ENCODE measurements at places on chromosomes 4 and X.

GRCh38 chr4:169089004-169089403 is 78.9 kb upstream of the CBR4 start:
- DNase-seq: no peak

DNA sequence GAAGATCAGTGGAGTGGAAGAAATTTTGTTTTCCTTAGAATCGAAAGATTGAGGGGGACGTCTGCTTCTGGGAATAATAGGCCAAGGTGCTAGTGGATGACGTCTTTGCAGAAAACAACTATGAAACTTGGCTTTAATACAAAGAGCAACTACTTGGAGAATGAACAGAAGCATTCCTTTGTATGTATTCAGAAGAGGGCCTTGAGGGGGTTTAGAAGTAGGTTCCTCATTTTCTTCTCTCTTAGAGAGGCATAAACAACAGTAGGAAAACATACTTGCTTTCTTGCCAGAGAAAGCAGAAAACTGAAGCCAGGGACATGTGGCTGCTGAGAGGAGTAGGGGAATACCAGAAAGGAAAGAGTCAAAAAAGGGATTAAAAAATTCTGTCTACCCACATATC is 167.8 kb downstream of the ZNF330 start:
- no peak for DNase-seq

GRCh38 chr4:130689181-130689580 is 1593.2 kb downstream of the C4orf33 start:
- no peak for DNase-seq

GRCh38 chrX:40152741-40153344 is 55.1 kb upstream of the BCOR start:
- peak; percentile 76 for DNase-seq

- DNase-seq: no peak
Observed at GRCh38 chrX:48497871-48498270, 10.9 kb upstream of the PORCN start.

DNA sequence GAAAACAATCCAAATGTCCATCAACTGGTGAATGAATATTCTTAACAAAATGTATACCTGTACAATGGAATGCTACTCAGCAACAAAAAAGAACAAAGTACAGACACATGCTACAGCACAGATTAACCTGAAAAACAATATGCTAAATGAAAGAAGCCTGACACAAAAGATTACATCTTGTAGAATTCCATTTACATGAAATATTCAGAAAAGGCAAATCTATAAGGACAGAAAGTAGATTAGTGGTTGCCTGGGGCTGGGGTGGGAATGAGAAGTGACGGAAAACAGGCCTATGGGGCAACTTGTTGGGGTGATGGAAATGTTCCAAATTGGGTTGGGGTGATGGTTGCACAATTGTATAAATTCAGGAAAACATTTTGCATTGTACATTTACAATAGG is 219.1 kb upstream of the GPC4 start:
- DNase-seq: no peak

- DNase-seq: no peak
Observed at GRCh38 chr4:174490451-174490961, 31.8 kb downstream of the HPGD start.

- no peak for DNase-seq
Observed at GRCh38 chr4:99816545-99817308, at the start of gene DAPP1. Gene DAPP1 (plus strand): TSS chr4:99816827. CDS start chr4:99816914, 87 bp downstream.

- DNase-seq: no peak
Observed at GRCh38 chr4:161132715-161133425, 1030.9 kb downstream of the FSTL5 start.

GRCh38 chrX:45824471-45824870 is 623.8 kb upstream of the DIPK2B start:
- DNase-seq: peak; percentile 21

DNA sequence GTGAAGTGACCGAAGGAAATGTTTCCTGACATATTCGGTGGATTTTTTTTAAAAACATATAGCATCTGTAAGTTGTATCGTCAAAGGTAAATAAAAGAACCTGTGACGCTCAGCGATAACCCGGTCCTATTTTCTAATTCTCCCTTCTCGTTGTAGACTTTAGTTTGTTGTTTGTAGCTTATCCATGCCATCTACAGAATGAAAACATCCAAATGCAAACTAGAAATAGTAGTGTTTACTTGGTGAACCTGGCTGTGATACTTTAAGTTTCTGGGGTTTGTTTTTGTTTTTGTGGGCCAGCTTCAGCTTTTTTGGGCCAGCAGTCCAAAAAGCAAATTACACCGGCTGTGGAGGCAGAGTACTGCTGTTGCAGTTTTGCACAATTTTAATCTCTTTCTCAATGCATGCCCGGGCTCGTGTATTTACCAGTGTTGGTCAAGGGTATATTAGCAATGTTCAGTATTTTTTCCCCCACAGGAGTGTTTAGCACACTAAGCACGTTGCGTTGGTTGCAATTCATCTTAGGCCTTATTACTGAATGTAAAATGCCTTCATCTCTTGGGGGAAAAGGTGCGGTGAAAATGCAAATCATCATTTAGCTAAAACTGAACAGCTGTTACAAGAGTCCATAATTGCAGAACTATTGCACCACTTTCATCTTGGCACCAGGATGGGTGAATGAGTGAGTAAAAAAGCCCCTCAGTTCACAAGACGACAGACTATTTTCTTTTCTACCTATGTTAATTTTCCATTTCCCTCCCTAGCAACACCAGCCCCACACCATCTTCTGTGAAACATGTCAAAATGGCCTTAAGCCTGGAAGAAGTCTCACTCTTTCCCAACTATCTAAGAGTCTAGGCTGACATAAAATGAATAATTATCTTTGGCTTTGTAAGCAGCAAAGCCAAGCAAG is 1.7 kb upstream of the CNOT6L start:
- peak; percentile 15 for DNase-seq

DNA sequence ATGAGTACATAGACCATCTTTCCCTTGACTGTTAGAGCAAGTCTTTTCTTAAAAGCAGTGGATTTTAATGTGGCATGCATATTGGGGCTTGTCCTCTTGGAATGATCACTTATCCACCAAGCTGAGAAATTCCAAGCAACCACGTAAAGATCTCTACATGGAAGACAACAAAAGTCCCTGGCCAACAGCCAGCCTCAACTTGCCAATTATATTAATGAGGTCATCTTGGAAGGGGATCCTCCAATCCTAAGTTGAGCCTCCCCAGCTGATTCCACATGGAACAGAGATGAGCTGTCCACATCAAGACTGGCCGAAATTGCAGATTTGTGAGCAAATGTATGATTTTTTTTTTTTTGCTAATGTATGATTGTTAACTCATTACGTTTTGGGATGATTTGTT is 20.6 kb upstream of the FTHL17 start:
- no peak for DNase-seq

DNA sequence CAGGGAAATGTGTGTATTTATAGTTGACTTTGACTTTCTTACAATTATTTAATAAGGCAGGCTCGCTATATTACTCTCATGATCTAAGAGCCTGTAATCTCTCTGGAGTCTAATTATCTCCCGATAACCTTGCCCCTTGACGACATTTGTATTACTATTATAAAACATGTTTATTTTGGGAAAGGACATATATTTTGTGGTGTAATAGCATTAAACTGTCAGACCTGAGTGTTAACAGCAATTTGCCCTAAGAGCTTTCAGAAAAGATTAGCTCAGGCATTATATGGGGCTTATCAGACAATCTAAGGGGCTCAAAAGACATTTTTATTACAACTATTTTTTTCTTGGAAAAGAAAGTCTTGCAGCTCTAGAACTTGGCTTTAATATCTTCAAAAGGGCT is 427.9 kb upstream of the SLIT2 start:
- no peak for DNase-seq

DNA sequence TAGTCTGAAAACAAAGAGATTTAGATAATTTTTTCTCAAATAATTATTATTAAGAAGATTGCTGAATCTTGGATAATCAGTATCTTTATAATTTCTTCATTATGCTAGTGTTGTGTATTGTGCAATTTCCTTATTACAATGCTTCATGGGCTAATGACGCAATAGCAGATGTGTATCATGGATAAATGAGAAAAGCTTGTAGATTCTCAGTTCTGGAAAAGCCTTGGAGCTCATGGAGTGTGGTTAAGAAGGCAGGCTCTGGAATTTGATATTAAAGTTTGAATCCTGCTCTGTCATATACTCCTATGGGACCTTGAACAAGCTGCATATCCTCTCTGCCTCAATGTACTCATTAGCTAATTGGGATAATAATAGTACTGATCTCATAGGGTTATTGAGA is 18.9 kb upstream of the CXCL8 start:
- DNase-seq: no peak

GRCh38 chr4:174214101-174214878 is 69.2 kb downstream of the FBXO8 start:
- DNase-seq: no peak

GRCh38 chrX:23864742-23865326 is 42.9 kb downstream of the APOO start:
- no peak for DNase-seq

GRCh38 chr4:1243451-1244080 is 5.4 kb downstream of the CTBP1 start:
- peak; percentile 30 for DNase-seq

DNA sequence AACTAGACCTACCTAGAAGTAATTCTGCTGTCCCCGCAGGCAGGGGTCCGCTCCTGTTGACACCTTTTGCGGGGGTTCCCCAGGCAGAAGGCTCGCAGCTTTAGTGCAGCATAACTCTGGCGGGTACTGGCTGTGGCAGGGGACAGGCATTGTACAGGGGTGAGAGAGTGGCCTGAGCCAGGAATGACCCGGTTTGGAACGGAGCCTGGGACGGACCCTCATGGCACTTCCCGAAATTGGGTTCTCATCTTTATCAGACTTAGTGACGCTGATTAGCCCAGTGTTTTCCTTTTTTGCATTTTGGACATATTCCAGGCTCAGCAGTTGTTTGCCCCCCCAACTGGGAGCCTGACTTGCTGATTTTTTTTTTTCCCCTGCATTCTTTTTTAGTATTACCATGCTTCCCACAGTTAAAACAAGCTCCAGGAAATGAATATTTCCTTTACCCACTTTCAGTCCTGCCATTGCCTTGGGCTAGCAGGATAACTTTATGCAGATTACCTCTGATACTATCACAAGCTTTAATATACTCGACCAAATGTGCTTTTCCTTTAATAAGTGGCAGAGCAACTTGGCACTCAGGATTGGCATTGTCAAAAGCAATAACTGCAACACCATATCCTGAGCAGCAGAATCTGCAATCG is 55.8 kb upstream of the WDR1 start:
- no peak for DNase-seq
